ENCODE measurements at places on chromosomes 2 and 18. TPM values are rescaled to one million over a fixed set of nuclear protein-coding genes. Genes with fewer than 3 reads are reported as not detected.

GAL3ST2 gene
- 0.86 TPM for total RNA-seq

SUCLG1 gene
- total RNA-seq, result 49.9 TPM

DNA sequence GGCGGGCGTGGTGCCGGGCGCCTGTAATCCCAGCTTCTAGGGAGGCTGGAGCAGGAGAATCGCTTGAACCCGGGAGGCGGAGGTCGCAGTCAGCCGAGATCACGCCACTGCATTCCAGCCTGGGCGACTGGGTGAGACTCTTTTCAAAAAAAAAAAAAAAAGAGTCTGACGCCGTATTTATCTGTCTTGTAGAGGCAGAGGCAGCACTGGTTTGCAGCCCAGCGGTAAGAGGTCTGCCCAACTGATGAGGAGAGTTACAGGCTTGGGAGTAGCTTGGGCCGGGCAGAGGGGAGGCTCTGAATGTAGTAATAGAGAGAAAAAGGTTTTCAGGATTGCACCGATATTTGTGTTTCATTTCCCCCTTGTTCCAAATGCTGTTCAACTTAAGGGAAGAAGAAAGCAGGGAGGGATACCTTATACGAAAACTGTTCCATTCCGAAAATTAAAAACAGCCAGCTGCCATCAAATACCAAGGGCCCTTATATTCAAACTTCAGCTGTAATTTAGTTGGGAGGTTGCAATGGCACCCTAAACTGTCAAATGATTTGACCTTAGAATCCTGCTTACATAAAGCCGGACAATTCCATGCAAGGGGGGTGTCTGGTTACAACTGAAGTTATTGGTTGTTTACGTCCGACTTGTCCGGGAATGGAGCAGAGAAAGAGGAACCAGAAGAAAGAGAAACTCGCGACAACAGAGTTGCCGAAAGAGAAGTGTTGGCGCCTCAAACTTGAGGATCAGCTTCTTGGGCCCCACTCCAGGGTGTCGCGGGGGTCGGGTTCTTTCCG is 9.2 kb upstream of the SP9 start:
- no peak for DNase-seq

GRCh38 chr18:8358033-8358765 is 251.0 kb upstream of the RAB12 start:
- DNase-seq, result no peak

- no peak for DNase-seq
Observed at GRCh38 chr2:73970141-73970803, 14.4 kb upstream of the TET3 start.

- no peak for DNase-seq
Observed at GRCh38 chr18:54149078-54149697, 75.3 kb downstream of the MBD2 start.
